ENCODE measurements at places on chromosomes 12 and 14.
A peak's percentile ranks its signal among the peaks of the same experiment; 100 is the strongest.

GRCh38 chr12:89707703-89708564 is 704 bp downstream of the ATP2B1 start:
- peak; percentile 47 for DNase-seq

- no peak for DNase-seq
Observed at GRCh38 chr12:132723015-132723763, 12.5 kb downstream of the PGAM5 start.

DNA sequence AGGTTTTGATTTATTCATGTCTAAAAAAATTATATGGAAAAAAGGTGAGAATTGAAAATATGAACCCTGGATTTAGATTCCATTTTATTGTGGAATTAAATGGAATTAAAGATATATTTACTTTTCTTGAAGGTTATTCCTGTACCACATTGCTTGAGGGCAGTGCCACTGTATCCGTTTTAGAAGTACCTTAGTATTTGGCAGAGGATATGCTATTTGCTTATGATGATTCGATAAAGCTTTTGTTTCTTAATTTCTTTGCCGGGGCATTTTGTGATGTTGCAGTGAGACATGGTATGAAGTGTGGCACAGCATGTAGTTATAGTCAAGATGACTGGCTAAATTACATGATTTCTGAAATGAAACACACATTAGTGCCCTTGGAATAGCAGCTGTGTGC is 7.6 kb downstream of the TMTC2 start:
- no peak for DNase-seq

GRCh38 chr12:91009319-91009950 is 4.7 kb upstream of the EPYC start:
- DNase-seq: no peak

- no peak for DNase-seq
Observed at GRCh38 chr14:56585461-56586084, 6.0 kb downstream of the TMEM260 start.

All from DND-41 (cell line).